Fibroblast of villous mesenchyme (primary cell): ENCODE measurements at places on chromosomes 3 and 15.

- no peak for DNase-seq
Measured at GRCh38 chr3:139939681-139940190, 4.8 kb downstream of the CLSTN2 start.

- no peak for DNase-seq
Measured at GRCh38 chr3:38614091-38614490, 35.4 kb downstream of the SCN5A start.

GRCh38 chr15:63040954-63041353 is 1.6 kb upstream of the TPM1 start:
- DNase-seq: no peak

DNA sequence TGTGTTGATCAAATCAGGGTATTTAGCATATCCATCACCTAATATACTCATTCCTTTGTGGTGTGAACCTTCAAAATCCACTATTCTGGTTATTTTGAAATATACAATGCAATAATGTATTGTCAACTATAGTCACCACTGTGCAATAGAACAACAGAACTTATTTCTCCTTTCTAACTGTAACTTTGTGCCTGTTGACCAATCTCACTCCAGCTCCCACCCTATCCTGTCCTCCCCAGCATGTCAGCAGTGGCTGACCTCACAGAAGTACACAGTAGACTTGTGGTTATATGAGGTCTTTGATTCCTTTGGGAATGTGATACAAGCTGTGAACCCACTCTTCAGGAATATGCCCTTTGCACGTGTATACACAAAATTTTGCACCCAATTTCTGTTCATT is 64.2 kb downstream of the ECT2 start:
- no peak for DNase-seq

GRCh38 chr15:91821458-91821857 is 32.0 kb upstream of the SLCO3A1 start:
- no peak for DNase-seq

- DNase-seq: peak; percentile 66
Measured at GRCh38 chr3:66490984-66491383, 9.8 kb downstream of the LRIG1 start.

DNA sequence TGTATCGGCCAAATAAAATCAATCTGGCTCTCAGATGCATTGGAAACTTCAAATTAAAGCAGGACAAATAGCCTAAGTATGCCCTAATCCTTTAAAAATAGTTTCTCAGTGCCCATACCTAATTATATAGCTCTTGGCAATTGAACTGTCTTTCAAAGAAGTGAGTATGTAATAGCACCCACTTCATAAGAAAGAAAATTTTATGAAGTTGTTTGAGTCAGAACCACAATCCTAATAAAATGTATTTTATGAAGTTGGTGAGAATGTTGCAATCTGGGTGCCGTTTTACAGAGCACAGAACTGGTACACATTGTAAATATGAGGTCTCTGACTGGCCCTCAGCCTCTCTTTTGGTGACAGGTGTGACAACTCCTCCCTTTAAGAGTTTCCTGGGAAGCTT is 45.4 kb downstream of the EPHB1 start:
- no peak for DNase-seq

DNA sequence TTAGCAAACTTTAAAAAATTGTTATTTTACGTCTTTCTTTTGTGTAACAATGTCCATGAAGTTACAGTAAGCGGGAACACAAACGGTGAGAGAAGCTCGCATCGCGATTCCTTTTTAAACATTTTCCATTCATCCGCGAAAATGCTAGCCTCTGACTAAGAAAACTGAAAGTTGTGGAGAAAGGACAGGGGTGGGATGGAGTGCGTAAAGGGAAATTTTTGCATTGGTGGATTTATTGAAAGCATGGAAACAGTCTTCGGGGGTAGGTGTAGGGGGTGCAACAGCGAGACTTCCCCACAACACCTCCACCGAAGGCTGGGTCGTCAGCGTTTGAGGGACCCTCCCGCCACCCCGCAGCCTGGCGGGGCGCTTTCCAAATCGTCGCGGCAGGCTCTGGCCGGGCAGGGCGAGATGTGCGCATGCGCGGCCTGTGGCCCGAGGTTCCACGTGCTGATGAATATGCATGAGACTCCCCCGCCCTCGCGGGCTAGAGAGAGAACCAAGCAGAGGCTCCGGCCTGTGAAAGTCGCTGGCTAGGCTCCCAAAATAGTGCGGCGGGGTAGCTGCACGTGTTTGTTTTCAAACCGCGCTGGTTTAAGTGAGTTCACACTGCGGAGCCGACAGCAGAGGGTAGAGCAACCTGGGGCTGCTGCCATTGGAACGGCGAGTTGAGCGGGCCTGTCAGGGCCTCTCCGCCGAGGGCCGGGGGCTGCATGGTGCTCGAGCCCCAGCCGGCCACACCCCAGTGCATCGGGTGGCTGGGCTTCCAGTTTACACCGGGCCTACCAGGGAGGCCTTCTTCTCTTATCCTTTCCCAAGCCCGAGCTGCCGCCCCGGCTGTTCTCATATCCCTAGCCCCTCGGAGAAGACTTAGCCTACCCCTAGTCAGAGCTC is 9.9 kb downstream of the ZIC1 start:
- no peak for DNase-seq

DNA sequence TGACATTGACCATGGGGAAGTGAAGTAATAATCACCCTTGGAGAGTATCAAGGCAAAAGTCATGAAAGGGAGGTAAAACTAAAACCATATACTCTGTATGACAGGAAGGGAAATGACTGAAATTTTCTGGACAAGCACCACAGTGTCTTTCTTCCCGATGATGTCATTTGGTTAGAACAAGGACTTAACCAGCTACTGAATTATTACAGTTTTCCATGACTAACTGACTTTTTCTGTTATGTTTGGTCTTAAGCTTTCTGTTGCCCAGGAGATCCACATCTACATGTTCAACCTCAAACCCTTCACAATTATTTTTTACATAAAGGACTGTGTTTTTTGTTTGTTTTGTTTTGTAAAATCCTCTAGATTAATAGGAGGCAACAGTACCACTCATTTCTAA is 191.9 kb upstream of the IL12A start:
- DNase-seq: peak; percentile 59

DNA sequence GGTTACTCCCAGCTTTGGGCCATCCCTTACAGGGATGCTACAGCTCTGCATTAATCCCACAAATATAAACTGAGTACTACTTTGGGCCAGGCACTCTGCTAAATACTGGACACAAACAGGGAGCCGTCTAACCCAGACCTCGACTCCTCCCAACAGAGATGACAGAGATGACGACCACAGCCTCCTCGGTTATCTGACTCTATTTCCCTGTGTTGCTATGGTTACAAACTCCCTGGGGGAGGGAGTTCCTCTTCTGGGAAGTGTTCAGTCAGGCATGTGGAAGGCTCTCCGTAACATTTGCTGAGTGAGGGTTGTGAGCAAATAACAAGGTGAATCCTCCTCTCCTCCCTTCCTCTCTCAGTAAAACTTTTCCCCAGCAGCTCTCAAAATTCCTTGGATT is 6.7 kb upstream of the CMTM7 start:
- no peak for DNase-seq

DNA sequence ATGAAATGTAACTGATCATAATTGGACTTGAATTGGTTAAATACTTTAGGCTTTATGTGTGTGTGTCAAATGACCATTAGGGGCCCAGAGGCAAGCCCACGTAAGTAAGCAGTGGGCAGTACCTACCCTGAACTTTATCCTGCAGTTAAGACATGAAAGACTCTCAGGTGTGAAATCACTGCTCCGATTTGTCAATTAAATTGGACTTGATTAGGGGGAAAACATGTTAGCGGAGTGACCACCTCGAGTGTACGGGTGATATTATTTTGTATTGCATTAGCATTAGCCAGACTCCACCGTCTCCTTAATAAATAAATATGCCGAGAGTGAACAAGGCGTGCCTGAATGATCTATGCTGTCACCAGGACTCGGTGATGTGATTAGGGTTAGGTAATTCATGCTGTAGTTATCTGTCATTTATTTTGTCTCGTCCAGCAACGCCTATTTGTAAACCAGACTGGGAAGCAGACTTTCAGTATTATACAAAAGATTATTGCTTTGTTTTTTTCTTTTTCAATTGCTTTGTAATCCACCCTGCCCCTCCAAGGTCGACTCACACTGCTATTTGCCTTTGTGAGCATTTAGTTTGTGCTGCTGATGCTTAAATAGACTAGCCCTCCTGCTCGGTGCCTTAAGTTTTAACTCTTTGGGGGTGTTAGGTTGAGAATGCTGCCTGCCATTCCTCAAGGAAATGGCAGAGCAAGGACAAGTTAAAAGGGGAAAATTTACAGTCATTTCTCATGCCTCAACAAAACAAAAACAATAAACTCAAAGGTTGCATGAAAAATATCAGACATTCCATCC is 1.8 kb downstream of the RBMS3 start:
- peak; percentile 67 for DNase-seq

GRCh38 chr3:126433496-126434263 is 39.0 kb downstream of the CFAP100 start:
- DNase-seq: no peak
